GM12891 (cell line): ENCODE measurements at places on chromosomes 4 and X.

DNA sequence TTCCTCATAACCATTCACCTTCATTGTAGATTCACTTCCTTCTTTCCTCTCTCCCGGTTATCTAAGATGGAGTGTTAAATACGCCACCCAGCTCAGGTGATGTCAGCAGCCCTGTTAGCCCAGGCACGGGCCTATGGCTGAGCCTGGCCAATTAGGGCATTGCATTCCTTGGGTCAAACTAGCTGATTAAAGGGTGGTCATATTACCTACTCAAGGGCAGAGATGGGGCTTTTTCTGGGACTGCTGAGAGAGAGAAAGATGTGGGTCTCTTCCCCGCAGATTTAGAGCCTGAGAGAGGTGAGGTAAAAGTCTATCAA, 39.9 kb upstream of the AFAP1 start:
- DNase-seq: no peak

DNA sequence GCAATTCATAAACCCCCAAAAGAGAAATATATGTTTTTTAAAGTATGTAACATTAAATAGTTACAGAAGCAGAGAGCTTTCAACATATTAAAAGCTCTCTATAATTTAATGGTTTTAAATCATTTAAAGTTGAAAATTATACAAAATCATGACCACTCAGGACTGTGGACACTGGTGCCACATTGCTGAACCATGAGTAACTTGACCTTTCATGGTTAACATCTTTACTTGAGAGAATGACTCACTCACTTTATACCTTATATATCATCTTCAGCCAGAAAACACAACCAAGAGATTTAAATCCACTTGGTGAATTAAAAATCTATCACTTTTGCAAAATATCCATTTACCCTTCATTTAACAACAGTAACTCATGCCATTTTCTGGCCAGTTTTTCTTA, 584.3 kb upstream of the SMIM31 start:
- no peak for DNase-seq

DNA sequence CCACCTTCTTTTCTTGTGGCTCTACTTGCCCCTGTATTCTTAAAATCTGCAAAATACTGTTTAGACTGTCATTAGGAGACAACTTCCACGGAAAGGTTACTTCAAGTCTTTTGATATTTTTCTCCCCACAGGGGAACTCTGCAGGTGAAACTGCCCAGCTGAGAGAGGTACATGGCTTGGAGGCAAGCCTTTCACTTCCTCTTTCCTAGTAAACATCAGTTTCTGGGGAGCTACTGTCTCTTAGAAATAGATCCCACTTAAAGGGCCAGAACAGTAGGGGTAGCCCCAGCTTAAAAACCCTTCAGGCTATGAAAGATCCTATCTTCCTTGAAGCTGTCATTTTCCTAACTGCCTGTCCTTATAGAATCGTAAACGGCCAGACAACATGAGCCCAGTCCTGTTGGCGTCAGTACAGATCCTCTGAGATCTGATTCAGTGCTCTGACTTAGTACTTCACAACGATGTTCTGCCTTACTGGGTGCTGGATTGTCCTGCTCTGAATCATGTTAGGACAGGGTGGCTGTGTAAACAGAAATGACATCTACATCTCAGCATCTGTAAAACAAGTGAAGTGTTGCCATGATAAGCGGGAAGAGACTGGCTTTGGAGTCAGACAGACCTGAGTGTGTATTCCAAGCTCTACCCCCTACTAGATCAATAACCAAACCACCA, 102.1 kb downstream of the ITIH6 start:
- peak; percentile 18 for DNase-seq

GRCh38 chr4:88452912-88453311, 4.0 kb upstream of the HERC5 start:
- DNase-seq: no peak

- DNase-seq: no peak
Observed at GRCh38 chrX:120308959-120309872, 2.0 kb downstream of the TMEM255A start.

DNA sequence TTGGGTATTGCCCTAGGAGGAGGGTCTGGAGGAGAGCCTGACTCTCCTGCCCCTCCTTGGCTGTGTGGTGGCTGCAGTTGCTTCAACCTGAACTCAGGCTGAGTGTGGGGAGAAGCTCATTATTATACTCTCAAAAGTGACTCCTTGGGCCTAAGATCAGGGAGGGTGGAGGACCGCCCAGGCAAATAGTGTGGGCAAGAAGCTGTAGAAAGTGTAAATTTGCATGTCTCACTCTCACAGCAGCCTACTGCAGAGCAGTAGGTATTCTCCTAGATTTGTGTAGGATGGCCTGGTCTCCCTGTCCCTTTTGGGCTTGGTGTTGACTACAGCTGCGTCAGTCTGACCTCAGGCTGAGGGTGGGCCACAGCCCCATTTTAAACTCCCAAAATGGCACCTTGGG, 156.1 kb downstream of the ZNF330 start:
- DNase-seq: no peak

DNA sequence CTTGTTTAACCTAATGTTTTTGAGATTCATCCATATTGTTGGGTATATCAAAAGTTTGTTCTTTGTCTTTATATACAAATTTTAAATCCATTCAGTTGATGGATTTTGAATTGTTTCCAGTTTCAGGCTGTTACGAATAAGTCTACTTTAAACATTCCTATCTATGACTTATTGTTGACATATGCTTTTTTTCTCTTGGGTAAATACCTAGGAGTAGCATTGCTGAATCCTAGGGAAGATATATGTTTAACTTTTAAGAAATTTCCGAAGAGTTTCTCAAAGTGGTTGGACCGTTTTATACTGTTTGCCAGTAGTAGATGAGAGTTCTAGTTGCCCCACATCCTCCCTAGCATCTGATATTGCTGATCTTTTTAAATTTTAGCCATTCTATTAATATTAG, 60.9 kb upstream of the IL13RA1 start:
- no peak for DNase-seq

GRCh38 chrX:121832446-121832845, 785.0 kb downstream of the GLUD2 start:
- DNase-seq: no peak
